ENCODE measurements at places on chromosomes 7 and 10.
A peak's percentile ranks its signal among the peaks of the same experiment; 100 is the strongest.

- no peak for DNase-seq
Observed at GRCh38 chr7:130274983-130275591, 8.4 kb downstream of the CPA2 start.

GRCh38 chr10:80196270-80196949, 8.9 kb downstream of the ANXA11 start:
- DNase-seq, result no peak

DNA sequence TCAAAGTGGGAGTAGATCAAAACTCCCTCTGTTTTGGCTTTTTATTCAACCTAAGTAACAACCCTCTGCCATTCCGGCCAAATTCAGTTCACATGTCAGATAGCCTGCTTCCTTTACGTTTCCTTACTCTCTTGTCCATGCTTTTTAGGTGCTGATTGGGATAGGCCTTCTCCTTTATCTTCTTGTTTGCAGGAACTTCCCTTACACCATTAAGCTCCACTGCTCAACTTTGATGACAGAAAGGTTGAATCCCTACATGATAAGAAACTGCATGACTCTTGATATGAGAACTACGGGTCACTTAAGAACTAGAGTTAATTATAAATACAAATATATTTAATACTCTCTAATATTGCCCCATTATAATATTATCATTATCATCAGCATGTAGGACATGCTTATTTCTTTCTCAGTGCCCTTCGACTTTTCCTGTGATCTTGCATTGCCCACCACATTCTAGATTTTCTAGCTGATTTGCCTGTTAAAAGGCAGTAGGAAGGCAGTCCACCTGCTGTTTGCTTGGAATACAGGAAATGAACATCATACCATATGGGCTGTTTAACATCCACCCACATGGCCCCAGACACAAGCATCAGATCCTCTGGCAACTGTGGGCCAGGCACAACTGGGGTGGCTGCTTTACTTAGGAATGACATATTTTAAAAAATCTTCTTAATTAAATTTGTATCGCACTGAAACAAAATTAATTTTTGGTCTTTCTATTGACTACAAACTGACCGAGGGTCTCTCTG, 59.7 kb upstream of the CCDC6 start:
- DNase-seq, result no peak

DNA sequence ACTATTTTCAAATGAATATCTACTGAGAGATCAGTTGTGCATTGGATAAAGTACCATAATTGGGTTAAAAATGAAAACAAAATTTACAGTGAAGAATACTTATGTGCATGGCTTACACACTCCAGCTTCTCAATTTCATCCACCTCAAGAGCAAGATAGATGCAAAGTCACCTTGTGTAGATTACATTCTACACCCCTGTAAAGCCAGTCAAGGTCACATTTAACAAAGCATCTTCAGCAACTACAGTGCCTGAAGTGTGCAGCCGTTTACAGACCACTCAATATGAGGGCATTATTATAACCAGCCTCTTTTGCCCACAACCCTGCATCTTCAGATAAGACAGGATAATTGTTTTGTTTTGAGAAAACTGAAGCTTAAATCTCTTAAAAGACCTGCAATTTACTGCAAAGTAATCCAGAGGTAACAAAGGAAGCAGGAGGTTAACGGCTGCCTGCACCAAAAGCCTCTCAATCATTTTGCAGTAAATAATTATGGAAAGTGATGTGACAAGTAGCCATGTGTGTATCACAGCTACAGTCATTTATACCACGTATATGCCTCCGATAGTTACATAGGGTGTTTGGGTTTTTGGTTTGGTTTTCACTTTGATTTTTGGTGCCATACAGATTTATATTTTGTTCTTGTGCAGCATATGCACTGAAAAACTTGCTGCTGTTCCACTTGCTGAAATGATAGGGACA, 4.9 kb downstream of the PURB start:
- peak; percentile 9 for DNase-seq

DNA sequence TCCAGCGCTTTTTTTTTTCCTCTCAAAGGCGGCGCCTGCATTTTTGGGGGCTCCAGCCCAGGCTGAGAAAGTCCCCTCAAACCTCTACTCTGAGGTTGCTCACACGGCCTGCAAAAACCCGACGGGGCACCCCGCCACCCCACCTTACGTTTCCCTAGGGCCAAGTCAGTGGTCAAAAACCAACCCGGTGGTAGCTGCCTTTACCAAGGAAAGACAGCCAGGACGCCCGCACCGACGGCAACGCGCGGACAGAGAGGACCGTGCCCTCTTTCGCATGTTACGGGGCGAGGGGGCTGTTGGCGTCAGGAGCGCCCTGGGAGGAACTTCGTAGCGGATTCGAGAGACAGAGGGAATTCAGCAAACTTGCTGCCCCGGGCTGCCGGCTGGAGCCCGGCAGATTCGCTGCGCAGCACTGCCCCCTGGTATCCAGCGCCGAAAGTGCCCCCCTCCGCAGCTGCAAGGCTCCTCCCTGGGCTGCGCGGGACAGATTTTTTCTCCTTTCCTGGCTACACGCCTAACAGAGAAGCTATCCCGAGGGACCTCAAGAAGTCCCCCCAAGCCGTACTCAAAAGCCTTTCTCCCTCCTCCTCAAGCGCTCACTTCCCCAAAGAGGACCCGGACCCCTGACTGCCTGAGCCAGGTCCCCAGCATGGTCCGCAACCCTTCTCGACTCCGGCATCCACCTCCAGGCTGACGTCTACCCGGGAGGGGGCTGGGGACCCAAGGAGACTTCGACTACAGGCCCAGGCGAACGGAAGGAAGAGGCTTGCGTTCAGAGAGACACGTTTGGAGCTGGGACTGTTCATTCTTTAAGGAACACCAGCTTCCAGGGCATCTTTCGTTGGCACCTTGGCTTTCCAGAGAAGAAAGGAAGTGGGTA, 27.7 kb upstream of the VAX1 start:
- no peak for DNase-seq

DNA sequence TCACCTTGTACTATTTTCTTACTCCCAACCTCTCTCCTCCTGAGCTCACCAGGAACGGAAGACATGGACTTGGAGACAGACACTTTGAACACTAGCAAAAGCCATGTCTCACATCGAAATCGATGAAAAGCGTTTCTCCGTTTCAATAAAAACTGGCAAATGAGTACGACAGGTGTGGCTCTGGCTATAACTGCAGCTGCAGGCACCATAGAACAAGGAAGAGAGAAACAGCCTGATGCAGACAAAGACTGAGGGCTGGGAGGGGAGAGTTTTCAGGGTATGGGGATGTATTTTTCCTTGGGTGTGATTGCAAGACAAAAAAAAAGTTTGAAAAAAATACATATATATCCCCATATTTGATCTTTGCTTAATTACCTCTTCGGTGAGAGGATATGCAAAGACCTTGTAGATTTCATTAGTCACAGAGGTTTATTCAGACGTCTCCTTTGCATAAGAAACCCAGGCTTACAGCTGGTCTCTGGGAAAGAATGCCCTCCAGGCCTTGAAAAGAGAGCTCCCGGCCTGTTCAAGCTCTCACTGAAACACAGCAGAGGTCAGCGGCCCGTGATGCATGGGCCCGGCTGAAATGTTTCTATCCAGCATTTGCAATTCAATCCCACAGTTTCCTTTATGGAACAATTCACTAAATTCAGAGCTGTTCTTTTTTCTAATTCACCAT, 63.1 kb downstream of the TLL2 start:
- no peak for DNase-seq

DNA sequence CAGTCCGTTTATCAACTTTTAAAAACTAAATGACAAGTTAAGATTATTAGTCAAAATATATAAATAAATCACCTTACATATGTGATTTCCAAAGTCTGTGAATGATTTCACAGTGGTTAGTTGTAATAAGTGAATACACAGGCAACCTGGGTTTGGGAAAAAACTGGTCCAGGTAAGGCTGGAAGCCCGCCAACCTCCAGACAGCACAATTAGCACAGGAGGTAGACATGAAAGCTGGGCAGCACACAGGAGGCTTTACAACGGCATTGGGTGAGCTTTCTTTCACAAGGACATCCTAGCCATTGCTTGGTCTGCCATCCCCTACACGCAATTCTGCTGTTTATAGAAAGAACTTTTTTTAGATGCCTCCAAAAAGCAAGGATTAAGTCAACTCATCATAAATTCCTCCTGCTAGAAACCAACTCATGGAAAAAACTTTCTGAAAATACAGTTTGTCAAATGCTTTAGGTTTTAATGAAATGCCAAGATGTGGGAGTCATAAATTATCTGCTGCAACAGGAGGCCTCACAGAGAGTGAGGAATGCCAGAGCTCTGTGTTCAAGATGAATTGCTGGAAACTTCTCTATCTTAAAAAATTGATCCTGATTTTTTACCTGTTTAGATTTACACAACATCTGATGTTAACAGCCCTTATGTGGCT, 346.8 kb upstream of the NFE2L3 start:
- no peak for DNase-seq

GRCh38 chr7:107230334-107230733, 61.5 kb downstream of the HBP1 start:
- DNase-seq, result no peak

GRCh38 chr7:79302293-79302692, 151.2 kb downstream of the MAGI2 start:
- DNase-seq, result no peak

GRCh38 chr10:98038288-98038687, 7.9 kb upstream of the CRTAC1 start:
- DNase-seq, result no peak

GRCh38 chr10:14450041-14450491, 119.3 kb upstream of the FRMD4A start:
- DNase-seq, result no peak

DNA sequence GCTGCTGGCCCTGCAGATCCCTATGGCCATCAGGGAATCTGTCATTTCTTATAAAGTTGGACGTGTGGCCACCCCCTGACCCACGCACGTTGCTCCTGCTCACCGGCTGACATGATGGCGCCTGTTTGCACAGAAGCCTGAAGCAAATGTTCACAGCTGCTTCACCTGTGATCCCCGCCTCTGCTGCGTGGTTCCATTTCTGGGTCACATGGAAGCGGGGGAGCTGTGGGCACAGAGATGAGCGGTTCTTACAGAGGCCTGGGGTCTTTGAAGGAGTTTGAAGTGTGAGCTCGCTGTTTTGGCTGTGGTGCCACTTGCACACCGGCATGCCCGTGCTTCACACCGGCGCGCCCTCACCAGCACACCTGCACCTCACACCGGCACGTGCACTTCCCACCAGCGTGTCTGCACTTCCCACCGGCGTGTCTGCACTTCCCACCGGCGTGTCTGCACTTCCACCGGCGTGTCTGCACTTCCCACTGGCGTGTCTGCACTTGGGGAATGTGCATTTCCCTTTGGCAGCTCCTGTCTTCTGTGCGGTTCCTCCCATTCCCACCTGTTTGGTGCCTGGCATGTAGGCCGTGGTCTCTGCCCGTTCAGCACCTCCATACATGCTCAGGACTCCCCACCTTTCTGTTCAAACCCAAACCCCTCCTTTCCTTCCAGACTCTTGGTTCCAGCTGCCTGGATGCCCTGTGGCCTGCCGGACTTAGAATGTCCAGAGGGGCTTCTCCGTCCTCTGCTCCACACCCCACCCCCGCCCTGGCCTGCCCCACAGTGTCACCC, 86.7 kb downstream of the INPP5A start:
- no peak for DNase-seq

- peak; percentile 58 for DNase-seq
Observed at GRCh38 chr10:63866747-63867140, 345.5 kb downstream of the REEP3 start.

GRCh38 chr7:1432411-1433082, 26.7 kb downstream of the MICALL2 start:
- DNase-seq, result peak; percentile 37

Data from RKO (cell line).